WERI-Rb-1 (cell line): ENCODE measurements at places on chromosomes 11 and 22.

DNA sequence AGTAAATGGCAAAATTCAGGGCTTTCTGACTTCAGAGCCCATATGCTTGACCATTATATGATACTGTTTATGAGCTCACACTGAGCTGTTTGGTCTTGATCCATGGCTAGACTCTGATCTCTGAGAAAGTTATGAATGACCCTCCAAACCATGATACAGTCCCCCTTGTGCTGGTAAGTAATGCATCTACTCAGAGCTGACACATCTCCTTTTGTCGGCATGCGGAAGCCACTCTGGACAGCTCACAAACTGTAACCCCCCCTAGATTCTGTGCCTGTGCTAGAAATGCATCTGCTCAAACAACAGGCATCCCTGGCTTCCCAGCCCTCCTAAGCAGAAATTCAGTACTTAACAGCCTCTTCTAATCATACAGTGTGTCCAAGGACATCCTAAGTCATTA is 150.8 kb upstream of the RAG2 start:
- DNase-seq: no peak

DNA sequence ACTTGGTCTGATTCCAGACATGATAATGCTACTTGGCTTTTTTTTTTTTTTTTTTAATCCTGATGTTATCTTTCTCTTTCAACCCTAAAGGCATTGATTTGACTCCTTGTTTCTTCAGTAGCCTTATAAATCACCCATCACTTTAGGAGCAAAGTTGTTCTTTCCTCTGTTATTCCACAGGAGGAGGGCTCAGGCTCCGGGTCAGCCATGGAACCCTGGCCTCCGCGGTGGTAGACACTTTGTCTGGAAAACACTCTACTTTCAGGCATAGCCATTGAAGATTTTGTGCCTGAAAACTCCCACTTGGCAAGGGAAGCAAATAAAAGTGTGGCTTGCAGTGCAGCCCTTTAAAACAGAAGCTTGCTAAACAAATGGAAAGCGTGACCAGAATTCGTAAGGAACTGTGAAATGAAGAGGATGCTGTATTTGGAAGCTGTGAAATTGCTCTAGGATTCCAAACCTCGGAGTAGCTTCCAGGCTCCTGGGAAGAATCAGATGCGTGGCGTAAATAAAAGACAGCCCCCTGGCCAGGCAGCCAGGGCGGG is 44.9 kb downstream of the ARHGAP8 start:
- DNase-seq: no peak

- no peak for DNase-seq
Measured at GRCh38 chr11:79482800-79483199, 42.0 kb upstream of the TENM4 start.

GRCh38 chr11:122882189-122882856 is at the start of gene JHY:
Gene JHY, plus strand, starts transcription at chr11:122882759. Its CDS starts 3,091 bp downstream, at chr11:122885850.
- no peak for DNase-seq

- DNase-seq: no peak
Measured at GRCh38 chr11:70080763-70081162, 2.6 kb downstream of the ANO1 start.

GRCh38 chr11:4118107-4118506 is 23.5 kb downstream of the RRM1 start:
- DNase-seq: no peak

DNA sequence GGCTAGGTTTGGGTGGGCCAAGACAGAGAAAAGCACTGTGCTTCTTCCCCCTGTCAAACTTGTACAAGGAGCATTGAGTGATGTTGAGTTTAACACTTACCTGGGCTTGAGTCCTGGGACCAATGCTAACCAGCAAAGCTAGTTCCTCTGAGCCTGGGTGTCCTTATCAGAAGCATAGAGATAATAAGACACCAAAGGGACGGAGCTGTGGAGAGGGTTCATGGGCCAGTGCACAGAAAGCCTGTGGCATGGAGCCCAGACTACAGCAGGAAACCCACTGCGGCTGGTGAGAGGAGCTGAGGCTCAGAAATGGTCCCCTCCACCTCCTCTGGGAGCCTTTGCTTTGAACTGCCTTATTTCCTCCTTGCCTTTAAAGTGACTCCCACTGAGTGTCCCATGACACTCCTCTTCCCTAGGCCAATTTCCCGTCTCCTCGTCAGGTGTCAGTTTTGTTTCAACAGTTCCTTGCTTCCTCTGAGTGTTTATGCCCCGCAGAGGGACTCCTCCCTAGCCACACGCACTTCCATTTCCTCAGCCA is 9.4 kb downstream of the SLCO2B1 start:
- DNase-seq: no peak

GRCh38 chr11:38208951-38209350 is 1610.9 kb upstream of the RAG2 start:
- no peak for DNase-seq

DNA sequence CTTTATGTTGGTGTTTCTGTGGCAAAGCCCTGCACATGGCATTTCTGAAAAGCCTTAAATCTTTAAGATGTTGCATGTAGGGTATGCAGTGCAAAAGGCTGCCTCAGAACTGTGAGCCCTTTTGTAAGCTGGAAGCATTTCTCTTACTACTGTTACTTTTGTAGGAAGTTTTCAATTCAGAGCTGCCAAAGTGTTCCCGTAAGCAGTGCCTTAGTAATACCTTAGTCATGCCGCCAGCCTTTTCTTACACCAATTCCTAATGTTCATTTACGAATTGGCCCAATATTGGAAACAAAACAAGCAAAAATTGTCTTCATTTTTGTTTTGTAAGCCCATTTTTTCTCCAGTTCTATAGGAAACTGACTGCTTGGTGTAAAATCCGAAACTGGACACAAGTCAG is 67.4 kb upstream of the RASSF10 start:
- no peak for DNase-seq

DNA sequence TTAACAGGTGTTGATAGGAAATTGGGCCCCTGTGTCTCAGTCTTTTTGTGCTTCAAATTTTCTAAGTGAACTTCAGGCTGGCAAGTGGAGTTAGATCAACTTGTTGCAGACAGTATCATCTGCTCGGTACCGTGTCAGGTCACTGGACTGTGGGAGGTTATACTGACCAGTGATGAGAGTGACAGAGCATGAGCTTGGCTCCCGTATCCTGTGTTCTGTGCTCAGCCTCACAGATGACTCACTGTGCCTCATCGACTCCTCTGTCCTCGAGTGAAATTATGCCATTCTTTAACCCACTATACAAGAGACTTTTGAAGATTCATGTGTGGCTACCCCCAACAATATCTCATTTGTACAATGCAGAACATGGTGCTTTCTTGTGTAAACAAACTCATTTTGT is 7.9 kb downstream of the GRAP2 start:
- no peak for DNase-seq

DNA sequence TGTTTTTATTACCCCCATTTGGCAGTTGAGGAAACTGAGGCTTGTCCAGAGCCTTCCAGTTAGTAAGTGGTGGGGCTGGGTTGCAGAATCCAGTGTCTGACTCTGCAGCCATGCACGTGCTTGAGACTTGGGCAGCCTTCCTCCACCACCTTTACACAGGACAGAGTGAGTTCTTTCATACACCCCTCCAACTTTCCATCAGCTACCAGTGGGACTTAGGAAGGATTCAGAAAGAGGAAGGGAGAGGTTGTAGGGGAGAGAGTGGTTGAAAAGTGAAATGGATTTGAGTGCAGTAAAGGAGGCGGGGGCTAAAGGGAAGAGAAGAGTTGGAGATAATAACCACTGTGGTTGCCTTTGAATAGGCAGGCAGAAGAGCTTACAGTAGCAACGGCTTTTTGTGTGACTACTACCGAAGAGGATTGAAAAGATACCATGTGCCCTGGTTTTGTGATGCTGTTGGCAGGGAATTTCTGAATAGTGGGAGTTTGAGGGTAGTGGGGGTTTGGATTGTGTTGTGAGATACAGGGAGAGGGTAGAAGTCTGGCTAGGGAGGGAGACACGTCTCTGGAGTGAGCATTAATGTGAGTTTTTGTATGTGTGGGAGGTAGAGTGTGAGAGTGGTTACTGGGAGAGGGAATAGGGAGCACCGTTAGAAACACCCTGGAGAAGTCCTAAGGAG is 1.7 kb downstream of the UVRAG start:
- DNase-seq: no peak

DNA sequence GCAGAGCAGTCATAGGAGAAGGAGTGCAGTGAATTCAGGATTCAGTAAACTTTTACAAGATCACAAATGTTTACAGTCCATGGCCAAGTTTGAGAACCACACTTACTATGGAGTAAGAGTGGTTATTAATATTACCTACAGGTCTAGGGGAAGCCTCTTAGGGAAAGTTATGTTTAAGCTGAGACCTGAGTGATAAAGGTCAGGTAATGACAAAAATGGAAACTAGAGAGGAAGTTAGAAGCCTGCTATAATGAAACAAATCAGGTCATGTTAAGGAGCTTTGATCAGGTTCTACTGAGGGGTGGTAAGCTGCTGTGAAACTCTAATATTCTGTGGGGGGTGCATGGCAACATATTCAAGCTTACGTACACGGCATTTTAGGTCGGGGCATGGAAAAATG is 32.5 kb upstream of the SLC22A9 start:
- DNase-seq: no peak

GRCh38 chr11:36061471-36061870 is 117.6 kb downstream of the LDLRAD3 start:
- no peak for DNase-seq

DNA sequence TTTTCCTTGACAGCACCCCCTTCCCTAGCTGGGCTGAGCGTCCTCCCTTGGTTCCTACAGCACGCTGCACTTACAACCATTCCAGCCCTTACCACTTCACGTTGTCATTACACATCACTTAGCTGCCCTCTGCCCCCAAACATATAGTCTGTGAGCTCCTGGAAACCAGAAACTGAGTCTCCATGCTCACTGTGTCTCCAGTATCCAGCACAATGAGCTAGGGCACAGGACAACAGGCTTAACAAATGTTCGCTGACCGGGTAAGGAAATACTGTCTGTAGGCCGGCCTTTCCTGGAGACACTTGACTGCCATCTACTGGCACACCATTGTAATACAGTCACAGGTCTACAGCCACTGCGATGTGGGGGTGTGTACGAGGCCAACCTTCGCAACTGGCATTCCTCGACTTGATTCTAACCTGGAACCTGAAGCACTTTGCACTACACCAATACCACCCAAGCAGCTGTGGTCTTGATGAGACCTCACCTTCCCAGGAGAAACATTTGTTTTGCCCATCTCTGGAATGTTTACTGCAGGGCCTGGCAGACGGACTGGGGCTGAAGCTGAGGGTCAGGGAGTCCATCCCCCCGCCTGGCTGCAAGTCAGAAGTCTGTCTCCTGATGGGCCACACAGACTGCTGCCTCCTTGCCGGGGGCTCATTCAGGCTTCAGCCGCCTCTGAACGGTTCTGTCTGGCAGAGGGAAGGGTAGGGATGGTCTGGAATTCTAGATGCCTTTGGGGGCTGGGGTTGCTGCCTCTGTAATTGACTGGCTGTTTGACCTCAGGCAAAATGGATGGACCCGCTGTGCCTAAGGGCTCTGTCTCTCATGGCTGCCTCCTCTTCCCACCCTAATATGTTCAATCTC is 72.0 kb downstream of the SYN3 start:
- DNase-seq: peak; percentile 79

DNA sequence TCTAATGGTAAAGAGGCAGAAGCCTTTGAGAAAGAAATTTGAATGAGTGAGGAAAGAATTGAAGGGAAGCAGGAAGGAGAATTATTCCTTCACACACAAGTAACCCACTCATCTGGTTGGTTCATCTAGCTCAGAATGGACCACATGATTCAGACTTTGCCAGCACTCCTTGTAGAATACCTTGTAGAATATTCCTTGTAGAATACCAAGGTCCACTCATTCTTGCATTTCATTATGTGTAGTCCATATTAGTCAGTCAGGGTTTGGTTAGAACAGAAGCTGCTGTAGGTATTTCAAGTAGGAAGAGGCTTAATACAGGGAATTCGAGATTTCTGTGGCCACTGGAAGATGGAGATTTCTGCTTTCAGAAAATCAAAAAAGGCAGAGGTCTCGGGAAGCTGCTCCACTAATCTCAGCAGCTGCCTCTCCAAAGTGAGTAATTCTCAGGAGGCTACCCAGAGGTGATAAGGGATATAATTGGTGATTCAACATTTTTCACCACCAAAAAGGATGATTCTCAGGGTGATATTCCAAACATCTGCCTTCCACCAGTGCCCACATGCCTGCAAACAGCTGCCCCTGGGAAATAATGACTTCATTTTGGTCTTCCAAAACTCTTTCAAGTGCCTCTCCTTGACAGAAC is 329.1 kb downstream of the TMEM135 start:
- DNase-seq: no peak

DNA sequence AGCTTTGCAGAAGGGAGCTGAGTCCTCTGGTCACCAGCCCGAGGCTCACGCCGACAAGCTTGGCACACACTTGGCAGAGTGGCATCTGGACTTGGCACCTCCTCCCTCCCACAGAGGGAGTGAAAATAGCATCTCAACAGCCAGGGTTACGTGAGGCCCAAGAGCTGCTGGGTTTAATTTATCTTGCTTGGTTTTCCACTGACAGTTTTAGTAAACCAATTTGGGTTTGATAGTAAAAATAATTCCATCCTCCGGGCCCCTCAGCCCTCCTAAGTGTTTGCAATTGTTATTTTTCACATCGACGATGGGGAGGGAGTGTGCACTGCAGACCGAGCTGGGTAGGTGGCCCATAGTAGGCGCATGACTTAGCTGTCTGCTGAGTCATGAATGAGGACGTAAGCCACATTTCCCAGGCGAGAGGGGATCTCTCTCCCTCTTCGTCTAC is 107.6 kb upstream of the ASPHD2 start:
- no peak for DNase-seq

DNA sequence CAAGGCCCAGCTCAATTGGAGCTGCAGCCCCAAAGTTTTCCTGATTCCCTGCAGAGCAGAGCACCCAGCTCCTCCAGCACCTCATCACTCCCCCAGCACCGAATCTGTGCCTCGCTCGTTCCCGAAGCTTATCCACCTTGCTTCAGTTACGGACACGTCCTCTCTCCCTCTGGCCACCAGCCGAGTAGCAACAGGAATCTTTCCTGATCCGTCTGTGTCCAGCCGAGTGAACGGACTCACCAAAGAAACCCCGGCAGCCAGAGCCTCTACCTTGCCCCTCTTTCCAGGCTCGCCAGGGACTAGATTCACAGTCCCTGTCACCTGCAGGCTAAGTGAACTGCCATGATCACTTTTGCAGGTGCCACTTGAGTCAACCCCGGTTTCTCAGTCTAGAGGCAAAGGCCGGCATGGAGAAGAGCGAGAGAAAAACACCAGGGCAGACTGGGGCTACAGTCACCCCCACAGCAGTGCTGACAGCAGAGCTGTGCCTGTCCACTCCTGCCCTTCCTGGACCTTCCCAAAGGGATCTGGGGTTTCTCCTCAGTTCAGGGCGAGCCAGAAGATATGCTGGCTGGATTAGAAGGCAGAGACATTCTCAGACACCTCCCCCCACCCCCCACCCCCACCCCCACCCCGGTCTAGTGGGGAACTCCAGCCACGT is 32.3 kb downstream of the BID start:
- no peak for DNase-seq
